Thyroid gland (tissue), 4 donors: ENCODE measurements at places on chromosomes 3 and 15. TPM values are rescaled to one million over a fixed set of nuclear protein-coding genes. Genes with fewer than 3 reads are reported as not detected.

GRCh38 chr15:101133751-101134261 is 118.0 kb downstream of the CHSY1 start:
- no peak overlapping the region for H3K4me3 ChIP-seq
- peaks cover 3% of the 10 kb centered on the region for H3K4me1 ChIP-seq
- no peaks in the 10 kb centered on the region for H3K27me3 ChIP-seq
- no peak overlapping the region for H3K27ac ChIP-seq
- DNase-seq = no peak

GRCh38 chr3:119778811-119779210 is 3.1 kb upstream of the NR1I2 start:
- no peaks in the 10 kb centered on the region for H3K36me3 ChIP-seq
- H3K4me1 ChIP-seq = no peaks in the 10 kb centered on the region
- H3K27me3 ChIP-seq = no peaks in the 10 kb centered on the region

- H3K27ac ChIP-seq = no peak overlapping the region
- no peaks in the 10 kb centered on the region for H3K36me3 ChIP-seq
- DNase-seq = no peak
- no peaks in the 10 kb centered on the region for H3K27me3 ChIP-seq
- no peak overlapping the region for H3K4me3 ChIP-seq
These were observed 289.5 kb downstream of the NEK10 start for GRCh38 chr3:27079427-27080257.

GRCh38 chr3:52722491-52722890 is 16.6 kb downstream of the SPCS1 start:
- DNase-seq = no peak
- H3K4me3 ChIP-seq = no peak overlapping the region
- H3K27ac ChIP-seq = no peak overlapping the region
- H3K4me1 ChIP-seq = no peaks in the 10 kb centered on the region
- H3K36me3 ChIP-seq = no peaks in the 10 kb centered on the region

- H3K4me1 ChIP-seq = peaks cover 37% of the 10 kb centered on the region
- H3K36me3 ChIP-seq = no peaks in the 10 kb centered on the region
- peak; percentile 94 for DNase-seq
- no peak overlapping the region for H3K4me3 ChIP-seq
- H3K27ac ChIP-seq = peak overlapping the region; percentile 53
These were observed 76.5 kb downstream of the HMG20A start for GRCh38 chr15:77497110-77497737.

DNA sequence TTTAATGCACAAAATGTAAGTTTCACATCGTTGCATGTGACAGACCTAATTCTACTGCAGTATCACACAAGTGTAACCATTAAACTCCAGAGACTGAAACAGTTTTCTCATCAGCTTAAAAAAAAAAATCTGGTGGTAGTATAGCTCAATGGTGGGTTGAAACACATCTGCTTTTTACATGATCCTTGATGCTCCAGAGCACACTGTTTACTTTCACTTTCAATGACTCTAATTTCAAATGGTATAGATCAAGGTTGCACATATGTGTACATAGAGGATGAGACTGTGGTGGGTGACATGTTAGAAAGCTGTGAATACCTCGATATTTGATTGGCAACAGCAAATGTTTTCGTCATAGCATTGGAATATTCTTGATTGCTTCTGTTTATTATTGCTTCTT is 22.4 kb downstream of the MCTP2 start:
- DNase-seq = no peak
- H3K36me3 ChIP-seq = no peaks in the 10 kb centered on the region
- H3K27ac ChIP-seq = no peak overlapping the region
- H3K27me3 ChIP-seq = no peaks in the 10 kb centered on the region
- no peak overlapping the region for H3K4me3 ChIP-seq

- no peak overlapping the region for H3K27ac ChIP-seq
- H3K27me3 ChIP-seq = no peaks in the 10 kb centered on the region
- H3K36me3 ChIP-seq = peaks cover 24% of the 10 kb centered on the region
- no peak overlapping the region for H3K4me3 ChIP-seq
These were observed 200.5 kb downstream of the ITPR1 start for GRCh38 chr3:4693620-4694019.

- H3K27me3 ChIP-seq = no peaks in the 10 kb centered on the region
- H3K4me1 ChIP-seq = peaks cover 5% of the 10 kb centered on the region
- H3K27ac ChIP-seq = no peak overlapping the region
- no peak for DNase-seq
These were observed 29.6 kb downstream of the UMPS start for GRCh38 chr3:124759666-124760401.

DNA sequence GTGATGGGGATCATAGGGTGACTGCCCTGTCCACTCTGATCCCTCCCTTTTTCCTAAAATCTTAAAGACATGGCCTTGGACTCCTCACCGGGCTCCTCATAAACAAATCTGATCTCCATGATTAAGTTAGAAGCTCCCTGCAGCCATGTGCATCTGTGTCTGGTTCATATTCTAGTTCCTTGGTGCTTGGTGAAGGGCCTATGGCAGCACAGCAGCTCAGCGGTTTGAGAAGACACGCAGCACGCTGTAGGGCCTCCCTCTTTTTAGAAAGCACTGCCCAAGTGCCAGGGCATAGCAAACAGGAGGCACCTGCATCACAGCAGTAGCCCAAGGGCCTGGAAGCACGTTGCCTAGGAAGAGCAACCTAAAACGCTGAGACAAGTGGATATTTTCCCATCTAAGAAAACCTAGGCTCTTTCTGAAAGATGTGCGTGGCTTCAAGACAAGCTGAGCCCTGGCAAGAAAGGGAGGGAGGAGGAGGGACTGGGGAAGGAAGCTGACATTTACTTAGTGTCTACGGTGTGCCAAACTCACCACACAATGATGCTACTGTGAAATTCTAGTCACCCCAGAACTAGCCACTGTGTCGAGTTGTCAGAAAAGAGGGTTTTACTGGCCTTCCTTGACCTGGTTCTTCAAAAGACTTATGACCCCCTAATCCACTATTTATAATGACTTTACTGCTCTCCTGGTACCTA is 14.9 kb upstream of the ULK3 start:
- no peak overlapping the region for H3K4me3 ChIP-seq
- no peak for DNase-seq
- peaks cover 37% of the 10 kb centered on the region for H3K4me1 ChIP-seq
- H3K27me3 ChIP-seq = no peaks in the 10 kb centered on the region
- H3K27ac ChIP-seq = peak overlapping the region; percentile 28

- no peak overlapping the region for H3K27ac ChIP-seq
- no peak overlapping the region for H3K4me3 ChIP-seq
- no peaks in the 10 kb centered on the region for H3K27me3 ChIP-seq
- DNase-seq = no peak
- H3K4me1 ChIP-seq = no peaks in the 10 kb centered on the region
These were observed 160.0 kb upstream of the WNT5A start for GRCh38 chr3:55647063-55647462.

- no peaks in the 10 kb centered on the region for H3K4me1 ChIP-seq
- H3K36me3 ChIP-seq = no peaks in the 10 kb centered on the region
- H3K27me3 ChIP-seq = no peaks in the 10 kb centered on the region
These were observed 47.5 kb upstream of the TRIM42 start for GRCh38 chr3:140630366-140630765.

DNA sequence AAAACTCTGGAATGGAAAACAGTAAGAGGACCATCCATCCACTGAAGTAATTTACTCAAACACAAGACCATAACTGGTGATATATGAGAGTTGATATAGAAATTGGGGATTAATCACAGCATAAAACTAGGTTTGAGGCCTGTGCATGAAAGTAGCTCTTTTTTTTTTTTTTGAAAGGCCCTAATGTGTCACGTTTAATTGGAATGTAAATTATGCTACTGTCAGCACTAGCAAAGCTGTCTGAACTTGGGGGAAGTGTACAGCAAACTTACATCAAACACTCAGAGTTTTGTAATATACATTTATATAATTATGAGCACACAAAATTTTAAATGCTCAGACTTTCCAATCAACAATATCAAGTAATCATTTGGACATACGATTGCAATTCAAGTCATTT is 154.1 kb downstream of the GREM1 start:
- no peak for DNase-seq
- no peak overlapping the region for H3K4me3 ChIP-seq
- H3K36me3 ChIP-seq = no peaks in the 10 kb centered on the region

DNA sequence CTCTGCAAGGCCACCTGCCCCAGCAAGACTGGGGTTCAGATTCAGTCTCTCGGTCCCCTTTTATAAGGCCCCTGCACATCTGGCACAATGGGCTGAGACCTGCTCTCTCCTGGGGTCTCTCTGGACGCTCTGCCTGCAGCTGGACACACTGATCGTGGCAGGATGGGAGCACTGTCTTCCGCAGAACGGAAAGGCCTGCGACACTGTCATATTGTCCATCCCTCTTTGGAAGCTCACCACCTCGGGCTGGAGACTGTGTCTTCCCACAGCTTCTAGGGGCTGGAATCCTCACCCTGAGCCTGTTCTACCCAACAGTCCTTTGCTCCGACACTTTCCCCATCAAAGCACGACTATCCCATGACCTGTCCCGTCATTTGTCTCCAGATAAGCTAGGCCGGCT is 11.5 kb upstream of the IGDCC4 start:
- H3K4me3 ChIP-seq = no peak overlapping the region
- no peaks in the 10 kb centered on the region for H3K27me3 ChIP-seq
- no peak overlapping the region for H3K27ac ChIP-seq
- no peaks in the 10 kb centered on the region for H3K36me3 ChIP-seq

DNA sequence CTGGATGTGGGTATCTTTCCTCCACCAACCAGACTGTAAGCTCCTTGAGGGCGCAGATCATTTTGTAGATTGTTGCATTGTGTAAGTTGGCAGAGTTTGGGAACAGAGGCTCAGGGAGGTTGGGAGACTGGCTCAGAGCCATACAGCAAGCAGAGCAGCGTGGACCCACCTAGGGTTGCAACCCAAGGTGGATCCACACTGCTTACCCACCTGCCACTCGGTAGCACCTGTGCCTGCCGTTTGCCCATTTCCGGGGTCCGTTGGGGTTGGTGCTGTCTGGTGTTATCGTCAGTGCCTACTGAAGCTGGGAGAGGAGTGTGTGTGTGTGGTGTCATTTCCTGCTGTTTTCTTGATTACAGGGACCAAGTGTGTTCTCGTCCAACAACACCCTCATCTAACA is 19.0 kb downstream of the SMAD6 start:
- DNase-seq = no peak
- H3K4me3 ChIP-seq = no peak overlapping the region
- H3K27me3 ChIP-seq = no peaks in the 10 kb centered on the region
- H3K4me1 ChIP-seq = peaks cover 99% of the 10 kb centered on the region
- peaks cover 9% of the 10 kb centered on the region for H3K36me3 ChIP-seq
- H3K27ac ChIP-seq = no peak overlapping the region

- no peak for DNase-seq
- no peak overlapping the region for H3K27ac ChIP-seq
- no peaks in the 10 kb centered on the region for H3K36me3 ChIP-seq
- H3K4me1 ChIP-seq = peaks cover 5% of the 10 kb centered on the region
- H3K27me3 ChIP-seq = no peaks in the 10 kb centered on the region
These were observed 78.4 kb downstream of the PLSCR2 start for GRCh38 chr3:146390957-146391356.

DNA sequence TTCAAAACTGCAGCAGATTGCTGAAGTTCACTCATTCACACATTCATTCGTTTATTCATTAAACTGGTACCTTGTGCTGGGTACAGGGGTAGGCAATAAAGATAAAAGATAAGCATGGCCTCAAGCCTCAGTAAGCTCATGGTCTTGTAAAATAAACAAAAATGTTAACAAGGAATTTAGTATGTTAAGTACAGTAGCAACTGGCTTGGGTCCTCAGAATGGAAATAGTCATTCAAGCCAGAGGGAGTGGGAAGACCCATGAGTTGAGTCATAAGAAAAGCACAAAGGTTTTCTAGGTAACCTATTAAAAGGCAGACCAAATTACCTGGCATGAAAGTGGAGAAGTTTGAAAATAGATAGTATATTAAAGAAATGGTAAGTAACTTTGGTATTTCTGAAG is 163.3 kb downstream of the CDIN1 start:
- no peak overlapping the region for H3K27ac ChIP-seq
- H3K36me3 ChIP-seq = no peaks in the 10 kb centered on the region
- DNase-seq = no peak
- no peaks in the 10 kb centered on the region for H3K4me1 ChIP-seq

- DNase-seq = no peak
- H3K27ac ChIP-seq = no peak overlapping the region
- no peaks in the 10 kb centered on the region for H3K36me3 ChIP-seq
These were observed 4.7 kb upstream of the TBC1D2B start for GRCh38 chr15:78082106-78082742.

GRCh38 chr3:75049533-75049932 is 435.1 kb upstream of the CNTN3 start:
- no peak for DNase-seq
- H3K4me1 ChIP-seq = no peaks in the 10 kb centered on the region
- H3K27me3 ChIP-seq = no peaks in the 10 kb centered on the region
- no peak overlapping the region for H3K27ac ChIP-seq
- no peaks in the 10 kb centered on the region for H3K36me3 ChIP-seq

- no peaks in the 10 kb centered on the region for H3K36me3 ChIP-seq
- peak; percentile 15 for DNase-seq
- H3K27ac ChIP-seq = no peak overlapping the region
- H3K27me3 ChIP-seq = no peaks in the 10 kb centered on the region
These were observed 22.3 kb upstream of the SMCO1 start for GRCh38 chr3:196537319-196537984.

GRCh38 chr3:24521420-24522145 is 26.9 kb upstream of the THRB start:
- peaks cover 4% of the 10 kb centered on the region for H3K4me1 ChIP-seq
- H3K36me3 ChIP-seq = no peaks in the 10 kb centered on the region
- DNase-seq = peak; percentile 67
- no peaks in the 10 kb centered on the region for H3K27me3 ChIP-seq
- peak overlapping the region; percentile 77 for H3K4me3 ChIP-seq

DNA sequence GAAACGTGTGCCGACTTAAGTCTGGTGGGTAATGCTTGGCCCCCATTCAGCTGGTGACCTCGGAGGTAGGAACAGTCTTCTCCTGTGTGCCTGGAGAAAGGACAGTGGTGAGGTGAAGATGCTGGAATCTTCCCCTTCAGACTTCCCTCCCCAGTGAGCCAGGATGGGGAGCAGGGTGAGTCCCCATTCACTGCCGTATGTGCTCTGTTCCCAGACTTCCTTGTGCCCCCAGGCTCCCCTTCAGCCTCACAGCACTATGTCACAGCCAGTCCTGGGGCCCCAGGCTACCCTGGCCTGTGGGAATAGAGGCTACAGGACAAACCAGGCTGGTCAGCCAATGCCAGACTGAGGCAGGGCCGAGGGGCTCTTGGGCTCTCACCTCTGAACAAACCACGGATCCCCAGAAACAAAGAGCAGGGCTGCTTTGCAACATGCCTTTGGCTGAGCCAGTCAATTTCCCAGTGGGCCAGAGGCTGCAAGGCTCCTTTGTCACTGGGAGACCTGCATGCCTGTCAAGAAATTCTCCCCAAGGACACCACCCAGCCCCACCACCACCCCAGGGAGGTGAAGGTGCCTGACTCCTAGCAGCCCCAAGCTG is 31.8 kb upstream of the HHATL start:
- no peak for DNase-seq
- no peaks in the 10 kb centered on the region for H3K4me1 ChIP-seq

GRCh38 chr3:124700880-124701684 is 29.2 kb upstream of the UMPS start:
- no peaks in the 10 kb centered on the region for H3K36me3 ChIP-seq
- DNase-seq = no peak
- H3K27ac ChIP-seq = no peak overlapping the region
- no peak overlapping the region for H3K4me3 ChIP-seq

TMEM108 gene
- total RNA-seq = 2.6 TPM

COL7A1 gene
- total RNA-seq = 1.0 TPM

TMEM40 gene
- not detected for total RNA-seq

CAPN3 gene
- total RNA-seq = 6.8 TPM

MYRIP gene
- 3.8 TPM for total RNA-seq

IGSF11 gene
- total RNA-seq = 0.94 TPM

GOLGA8M gene
- total RNA-seq = 30.7 TPM

CLEC3B gene
- 28.2 TPM for total RNA-seq

CPA3 gene
- 0.54 TPM for total RNA-seq

STRIT1 gene
- total RNA-seq = not detected

ETV5 gene
- 32.9 TPM for total RNA-seq

TMEM158 gene
- not detected for total RNA-seq

PRSS50 gene
- total RNA-seq = 1.7 TPM
